ENCODE measurements at places on chromosomes 6 and 20.
A peak's percentile ranks its signal among the peaks of the same experiment; 100 is the strongest.

GRCh38 chr6:44142835-44143234, 15.5 kb downstream of the TMEM63B start:
- DNase-seq: no peak

DNA sequence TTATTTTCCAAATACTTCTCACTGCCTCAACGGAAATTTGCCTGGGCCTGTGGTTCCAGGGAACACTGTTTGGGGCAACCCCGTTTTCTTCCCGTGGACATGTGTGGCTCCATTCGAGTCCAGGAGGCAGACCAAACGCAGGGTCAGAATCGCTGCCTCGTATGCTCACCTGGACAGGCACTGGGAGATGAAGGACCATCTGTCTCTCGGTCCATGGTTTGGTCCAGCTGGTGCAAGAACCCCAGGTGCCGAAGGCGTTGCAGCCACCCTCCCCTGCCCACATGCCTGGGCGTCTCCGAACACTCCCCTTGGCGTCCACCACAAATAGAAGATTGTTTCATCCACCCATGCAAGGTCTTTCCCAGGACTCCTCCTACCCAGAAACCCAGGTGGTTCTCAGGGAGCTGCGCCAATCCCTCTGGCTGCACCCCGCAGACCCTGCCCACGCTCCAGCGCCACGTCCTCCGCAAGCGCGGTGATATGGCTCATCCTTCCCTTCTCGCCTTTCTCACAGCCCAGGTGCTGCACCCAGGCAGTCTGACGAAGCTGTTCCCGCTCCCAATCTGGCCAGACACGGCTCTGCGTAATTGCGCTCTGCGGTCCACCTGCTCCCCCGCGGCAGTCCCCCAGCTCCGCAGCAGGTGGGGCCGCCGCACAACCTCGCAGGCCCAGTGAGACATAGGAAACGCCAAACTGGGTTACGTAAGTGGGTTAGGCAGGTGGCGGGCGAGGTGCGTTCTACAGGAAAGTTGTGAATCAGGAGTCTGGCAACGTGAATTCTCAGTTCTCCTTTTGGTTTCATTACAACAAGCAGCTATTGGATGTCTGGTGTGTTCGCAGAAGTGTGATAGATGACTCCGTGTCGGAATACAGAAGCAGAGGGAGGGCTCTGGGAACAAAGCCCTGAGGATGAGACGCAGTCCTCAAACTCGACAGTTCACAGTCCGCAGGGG, 146.2 kb upstream of the ECI2 start:
- DNase-seq: peak; percentile 96

GRCh38 chr20:17971300-17972013, 2.6 kb downstream of the MGME1 start:
- peak; percentile 70 for DNase-seq

DNA sequence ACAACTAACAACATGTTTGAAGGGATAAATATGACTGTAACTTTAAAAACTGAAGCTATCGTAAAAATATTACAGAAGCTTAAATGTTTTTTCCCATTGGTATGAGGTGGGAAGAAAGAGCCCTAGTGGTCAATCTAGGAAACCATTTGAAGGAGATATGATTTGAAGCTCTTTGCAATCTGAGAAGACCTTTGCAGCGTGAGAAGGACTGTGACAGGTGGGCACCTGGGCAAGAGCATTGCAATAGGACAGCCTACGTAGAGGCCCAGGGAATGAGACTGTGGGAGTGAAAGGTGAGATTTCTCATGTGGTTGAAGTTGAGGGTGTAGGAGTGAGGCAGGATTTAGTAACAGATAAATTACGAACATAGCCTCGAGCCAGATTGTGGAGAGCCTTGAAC, 108.0 kb upstream of the PDE7B start:
- DNase-seq: no peak

GRCh38 chr20:47818466-47818865, 33.2 kb upstream of the SULF2 start:
- DNase-seq: no peak

- DNase-seq: peak; percentile 12
Observed at GRCh38 chr20:52539891-52540290, 348.3 kb upstream of the ZFP64 start.

DNA sequence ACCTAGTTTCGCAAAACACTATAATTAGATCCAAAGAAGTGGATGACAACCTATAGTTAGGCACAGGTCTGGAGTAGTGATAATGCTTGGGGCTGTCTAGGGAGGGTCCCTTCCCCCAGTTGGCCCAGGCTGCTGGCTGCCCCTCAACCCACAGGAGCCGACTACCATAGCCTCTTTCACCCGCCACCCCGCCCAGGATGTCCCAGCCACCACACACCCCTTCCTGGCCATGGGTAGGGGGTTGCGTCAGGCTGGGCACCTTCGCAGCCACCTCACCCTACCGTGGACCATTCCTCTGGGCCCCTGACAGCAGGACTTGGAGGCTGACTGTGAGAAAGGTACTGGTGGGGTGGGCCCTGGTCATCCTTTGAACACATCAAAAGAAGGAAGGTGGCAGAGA, 8.5 kb downstream of the TFEB start:
- no peak for DNase-seq

- DNase-seq: peak; percentile 86
Observed at GRCh38 chr6:34391786-34392496, 528 bp downstream of the NUDT3 start.

GRCh38 chr20:63978319-63979228, 868 bp downstream of the SAMD10 start:
- DNase-seq: peak; percentile 80

DNA sequence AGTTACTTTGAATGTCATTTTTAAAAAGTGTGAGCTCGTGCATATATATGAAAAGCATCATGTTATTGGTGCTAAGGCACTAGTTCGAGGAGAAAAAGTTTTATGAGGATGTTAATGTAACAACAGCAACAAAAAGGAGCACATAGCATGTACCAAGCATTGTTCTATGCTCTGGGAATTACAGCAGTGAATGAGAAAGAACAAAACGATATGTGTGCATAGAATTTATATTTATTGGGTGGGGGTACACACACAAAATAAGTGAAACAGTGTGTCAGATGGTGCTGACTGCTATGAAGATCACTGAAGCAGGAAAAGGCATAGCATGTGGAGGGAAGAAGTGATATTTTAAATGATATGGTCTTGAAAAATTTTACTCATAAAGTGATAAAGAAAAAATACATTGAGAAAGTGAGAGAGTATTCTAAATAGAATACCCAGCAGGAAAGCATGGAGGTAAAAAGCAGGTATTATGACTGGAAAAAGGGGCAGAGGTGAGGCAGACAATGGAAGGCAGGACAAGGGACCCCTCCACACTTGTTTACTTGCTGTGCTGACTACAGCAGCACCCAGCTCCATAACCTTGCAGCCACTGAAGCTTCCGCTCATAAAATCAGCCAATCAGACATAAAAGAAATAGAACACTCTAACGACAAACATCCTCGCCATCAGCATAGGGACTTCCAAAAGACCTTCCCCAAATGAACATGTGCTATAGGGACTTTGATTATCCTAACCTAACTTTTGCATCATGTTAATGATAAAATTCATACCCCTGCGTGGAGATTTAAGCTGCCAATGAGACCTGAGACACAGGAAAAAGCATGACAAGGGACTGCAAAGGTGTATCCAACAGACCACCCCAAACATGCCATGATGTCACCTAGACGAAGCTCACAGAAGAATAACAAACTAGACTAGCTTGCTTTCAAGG, 119.9 kb downstream of the HFE start:
- DNase-seq: no peak

- DNase-seq: no peak
Observed at GRCh38 chr20:20571068-20571780, 141.2 kb downstream of the RALGAPA2 start.

- DNase-seq: no peak
Observed at GRCh38 chr6:135630789-135631376, 133.3 kb upstream of the AHI1 start.

DNA sequence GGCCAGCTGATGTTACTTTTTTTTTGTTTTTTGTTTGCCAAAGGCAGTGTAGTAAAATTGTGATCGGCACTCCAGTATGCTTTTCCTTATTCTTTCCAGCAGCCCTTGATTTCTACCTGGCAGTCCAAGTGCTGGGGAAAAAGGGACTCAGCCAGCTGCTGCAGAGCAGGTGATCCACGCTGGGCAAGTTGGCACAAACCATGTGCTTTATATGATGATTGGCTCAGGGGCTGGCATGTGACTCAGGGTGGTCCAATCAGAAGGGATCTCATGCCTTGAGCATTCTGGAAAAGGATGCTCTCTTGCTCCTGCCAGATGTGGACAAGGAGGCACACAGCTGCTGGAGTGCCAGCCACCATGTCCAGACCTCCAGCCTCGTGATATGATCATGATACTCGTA, 54.5 kb downstream of the SULF2 start:
- DNase-seq: no peak

GRCh38 chr6:10951675-10952282, 64.9 kb downstream of the SYCP2L start:
- peak; percentile 29 for DNase-seq

GRCh38 chr6:106579281-106579680, 50.0 kb downstream of the RTN4IP1 start:
- no peak for DNase-seq
